Neural crest cell (in vitro differentiated cells): ENCODE measurements at places on chromosomes 13 and 19. TPM values are rescaled to one million over a fixed set of nuclear protein-coding genes. Genes with fewer than 3 reads are reported as not detected.

Gene PRDX2
- 651 and 672 TPM in 2 replicates for total RNA-seq

DNA sequence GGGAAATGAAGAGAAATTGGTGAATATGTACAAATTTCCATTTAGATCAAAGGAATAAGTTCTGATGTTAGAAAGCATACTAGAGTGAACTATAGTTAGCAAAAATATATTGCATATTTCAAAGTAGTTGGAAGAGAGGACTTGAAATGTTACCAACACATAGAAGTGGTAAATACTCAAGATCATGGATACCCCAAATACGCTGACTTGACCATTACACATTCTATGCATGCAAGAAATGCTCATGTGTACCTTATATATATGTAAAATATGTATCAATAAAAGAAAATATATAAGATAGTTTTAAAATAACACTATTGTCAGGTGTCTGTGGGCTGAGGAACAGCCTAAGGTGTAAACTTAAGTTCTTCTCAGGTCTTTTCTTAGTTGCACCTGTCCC is 14.6 kb upstream of the ZNF491 start:
- no peak overlapping the region for H3K27ac ChIP-seq
- no peak overlapping the region for H3K4me3 ChIP-seq
- no peak for DNase-seq
- no peaks in the 10 kb centered on the region for H3K27me3 ChIP-seq
- H3K4me1 ChIP-seq = no peaks in the 10 kb centered on the region

DNA sequence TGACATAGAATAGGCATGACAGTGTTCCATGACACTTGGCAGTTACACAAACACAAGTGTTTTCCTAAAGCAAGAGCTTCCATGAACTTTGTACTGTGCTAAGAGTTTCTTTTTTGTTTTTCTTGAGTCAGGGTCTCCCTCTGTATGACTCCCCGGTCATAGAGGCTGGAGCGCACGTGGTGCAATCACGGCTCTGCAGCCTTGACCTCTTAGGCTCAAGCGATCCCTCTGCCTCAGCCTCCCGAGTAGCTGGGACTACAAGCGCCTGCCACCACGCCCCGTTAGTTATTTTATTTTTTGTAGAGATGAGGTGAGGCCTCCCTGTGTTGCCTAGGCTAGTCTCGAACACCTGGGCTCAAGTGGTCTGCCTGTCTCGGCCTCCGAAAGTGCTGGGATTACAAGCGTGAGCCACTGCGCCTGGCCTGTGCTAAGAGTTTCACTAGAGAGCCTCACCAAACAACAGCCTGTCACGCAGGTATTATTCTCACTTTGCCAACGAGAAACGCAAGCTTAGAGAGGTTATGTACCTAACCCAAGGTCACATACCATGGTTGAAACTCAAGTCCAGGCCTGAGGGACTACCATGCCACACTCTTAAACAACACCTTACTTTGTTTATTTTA is 355.9 kb downstream of the KLF12 start:
- DNase-seq = no peak
- peaks cover 8% of the 10 kb centered on the region for H3K4me1 ChIP-seq
- H3K27me3 ChIP-seq = no peaks in the 10 kb centered on the region
- H3K27ac ChIP-seq = peak overlapping the region; percentile 43
- no peak overlapping the region for H3K4me3 ChIP-seq
- H3K36me3 ChIP-seq = peaks cover 15% of the 10 kb centered on the region

DNA sequence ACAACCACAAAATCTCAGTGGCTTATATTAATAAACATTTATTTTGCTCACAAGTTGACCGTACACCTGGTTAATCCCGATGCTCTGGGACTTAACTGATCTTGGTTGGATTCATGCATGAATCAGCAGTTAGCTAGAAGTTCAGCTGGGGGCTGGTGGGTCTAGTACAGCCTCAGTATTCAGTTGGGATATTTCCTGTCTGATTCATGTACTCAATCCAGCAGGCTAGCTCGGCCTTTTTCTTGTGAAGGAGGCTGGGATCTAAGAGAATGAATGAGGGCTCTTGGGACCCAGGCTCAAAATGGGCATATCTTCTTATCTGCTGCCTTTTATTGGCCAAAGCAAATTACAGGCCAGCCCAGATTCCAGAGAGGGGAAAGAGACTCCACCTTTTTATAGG is 178.8 kb downstream of the KCTD12 start:
- H3K27me3 ChIP-seq = no peaks in the 10 kb centered on the region
- H3K27ac ChIP-seq = no peak overlapping the region
- H3K4me3 ChIP-seq = no peak overlapping the region
- DNase-seq = no peak

DNA sequence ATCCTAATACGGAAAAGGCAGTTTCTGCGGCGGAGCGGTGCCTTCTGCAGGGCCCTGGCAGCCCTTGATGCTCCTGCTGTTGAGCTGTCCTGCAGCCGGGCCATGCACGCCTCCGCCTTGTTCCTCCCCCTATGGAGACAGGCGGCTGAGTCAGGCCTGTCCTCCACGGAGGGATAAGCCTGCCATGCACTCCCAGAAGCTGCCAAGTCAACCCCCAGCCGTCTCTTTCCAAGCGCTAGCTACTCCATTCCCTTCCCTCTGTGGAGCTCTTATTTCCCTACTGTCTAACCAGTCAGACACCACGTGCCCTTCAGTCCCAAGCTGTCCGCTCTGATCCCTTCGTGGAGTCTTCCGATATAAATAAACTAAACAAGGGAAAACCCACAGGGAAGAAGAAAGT is 197.0 kb downstream of the COL4A1 start:
- no peaks in the 10 kb centered on the region for H3K36me3 ChIP-seq
- no peak for DNase-seq
- no peak overlapping the region for H3K27ac ChIP-seq
- H3K4me3 ChIP-seq = no peak overlapping the region
- peaks cover 9% of the 10 kb centered on the region for H3K27me3 ChIP-seq

DNA sequence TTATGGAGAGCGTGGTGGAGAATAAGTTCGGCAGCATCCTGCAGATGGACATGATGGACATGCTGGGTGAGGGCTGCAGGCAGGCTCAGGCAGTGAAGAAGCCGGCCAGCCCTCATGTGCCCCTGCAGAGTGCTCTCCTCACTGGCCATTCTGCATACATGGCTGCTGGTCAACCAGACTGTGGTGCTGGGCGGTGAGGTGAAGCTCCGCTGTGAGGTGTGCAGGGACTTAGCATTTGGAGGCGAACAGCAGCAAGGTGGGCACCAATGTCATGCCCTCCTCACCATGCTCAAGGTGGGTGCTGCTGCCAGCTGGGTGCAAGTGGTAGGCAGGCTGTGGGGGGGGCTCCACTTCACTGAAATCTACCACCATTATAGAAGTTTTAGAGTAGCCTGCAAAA is 5.7 kb upstream of the ZNF492 start:
- no peaks in the 10 kb centered on the region for H3K4me1 ChIP-seq
- peaks cover 5% of the 10 kb centered on the region for H3K36me3 ChIP-seq
- no peak overlapping the region for H3K27ac ChIP-seq
- H3K27me3 ChIP-seq = no peaks in the 10 kb centered on the region
- H3K4me3 ChIP-seq = no peak overlapping the region
